GF-D8 (cell line): ENCODE measurements at places on chromosomes 3 and 15.
A peak's percentile ranks its signal among the peaks of the same experiment; 100 is the strongest.

- DNase-seq: no peak
These were observed 106.8 kb upstream of the SLC2A2 start for GRCh38 chr3:171133337-171133736.

- no peak for DNase-seq
These were observed 326.1 kb upstream of the LRRFIP2 start for GRCh38 chr3:37500518-37500917.

DNA sequence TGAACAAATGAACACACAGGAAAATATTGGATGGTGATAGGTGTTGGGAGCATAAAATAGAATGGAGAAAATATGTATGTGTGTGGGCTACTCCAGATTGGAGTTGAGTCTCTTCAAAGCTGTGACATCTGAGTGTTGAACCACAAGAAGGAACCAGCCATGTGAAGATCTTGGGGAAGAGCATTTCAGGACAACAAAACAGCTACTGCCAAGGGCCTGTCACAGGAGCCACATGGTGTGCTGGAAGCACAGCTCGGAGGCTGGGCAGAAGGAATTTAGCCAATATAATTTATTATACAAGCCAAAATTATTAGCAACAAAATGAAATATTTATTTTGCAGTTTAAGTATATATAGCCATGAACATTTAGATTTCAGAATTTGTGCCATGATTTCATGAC lies 108.3 kb upstream of the FGF7 start:
- DNase-seq: no peak

DNA sequence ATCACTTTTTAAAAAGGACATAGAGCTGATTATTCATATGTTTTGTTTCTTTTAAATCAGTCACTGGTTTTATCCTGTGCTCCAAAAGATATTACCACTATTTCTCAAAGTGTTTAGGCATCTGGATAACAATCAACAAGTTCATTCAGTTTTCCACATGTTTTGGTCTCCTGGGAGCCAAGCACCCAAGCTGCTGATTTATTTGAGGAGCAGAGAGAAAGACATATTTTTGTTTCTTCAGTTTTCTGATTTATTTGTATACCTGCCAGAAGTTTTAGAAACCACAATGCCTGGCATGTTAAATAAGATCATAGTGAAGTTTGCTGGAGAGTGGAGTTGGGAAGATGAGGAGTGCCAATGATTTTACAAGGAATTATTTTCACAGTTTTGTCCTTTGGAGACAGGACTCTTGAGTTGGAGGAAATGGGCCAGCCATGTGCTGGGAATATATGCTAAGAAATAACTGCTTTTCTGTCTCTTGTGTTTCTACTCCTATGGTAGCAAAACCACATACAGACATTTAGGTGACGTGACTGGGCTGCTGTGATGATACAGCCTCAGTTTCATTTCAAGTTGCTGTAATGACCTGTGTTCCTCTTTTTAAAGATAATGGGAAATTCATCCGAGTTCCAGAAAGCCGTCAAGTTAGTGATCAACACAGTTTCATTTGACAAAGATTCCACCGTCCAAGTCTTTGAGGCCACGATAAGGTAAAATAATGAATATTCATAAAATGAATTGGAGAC lies 11.7 kb downstream of the EDEM1 start:
- no peak for DNase-seq

DNA sequence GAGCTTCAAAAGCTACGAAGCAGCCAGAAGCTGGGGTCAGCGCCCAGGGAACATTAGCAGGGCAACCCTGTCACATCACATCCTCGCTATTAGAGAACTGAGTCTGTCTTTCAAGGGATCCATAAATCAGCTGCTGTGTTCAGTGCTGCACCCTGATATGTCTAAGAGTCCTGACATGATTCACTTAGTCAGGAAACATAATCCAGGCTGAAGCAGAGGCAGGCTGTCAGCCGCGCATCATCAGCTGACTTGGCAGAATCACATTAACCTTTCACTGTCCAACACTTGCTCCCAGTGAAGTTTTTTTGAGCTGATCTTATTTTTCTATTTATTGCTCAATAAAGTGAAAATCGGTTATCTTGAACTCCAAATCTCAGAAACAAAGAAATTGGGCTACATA lies 23.5 kb downstream of the MYH15 start:
- no peak for DNase-seq

DNA sequence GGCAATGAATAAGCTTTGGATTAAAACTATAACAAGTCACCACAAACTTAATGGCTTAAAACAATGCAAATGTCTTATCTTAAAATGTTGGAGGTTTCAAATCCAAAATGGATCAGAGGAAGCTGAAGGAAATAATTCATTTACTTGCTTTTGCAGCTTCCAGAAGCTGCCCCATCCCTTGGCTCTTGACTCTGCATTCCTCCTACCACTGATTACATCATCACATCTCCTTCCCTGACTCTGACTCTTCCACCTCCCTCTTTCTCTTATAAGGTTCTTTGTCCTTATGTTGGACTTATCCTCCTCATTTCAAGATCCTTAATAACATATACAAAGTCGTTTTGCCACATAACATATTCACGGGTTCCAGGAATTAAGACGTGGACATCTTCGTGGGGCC lies 982.8 kb upstream of the ROBO1 start:
- no peak for DNase-seq

- DNase-seq: no peak
These were observed 233.1 kb downstream of the EBLN2 start for GRCh38 chr3:73294537-73294936.

GRCh38 chr15:89099968-89100367 lies 11.7 kb downstream of the ABHD2 start:
- no peak for DNase-seq

DNA sequence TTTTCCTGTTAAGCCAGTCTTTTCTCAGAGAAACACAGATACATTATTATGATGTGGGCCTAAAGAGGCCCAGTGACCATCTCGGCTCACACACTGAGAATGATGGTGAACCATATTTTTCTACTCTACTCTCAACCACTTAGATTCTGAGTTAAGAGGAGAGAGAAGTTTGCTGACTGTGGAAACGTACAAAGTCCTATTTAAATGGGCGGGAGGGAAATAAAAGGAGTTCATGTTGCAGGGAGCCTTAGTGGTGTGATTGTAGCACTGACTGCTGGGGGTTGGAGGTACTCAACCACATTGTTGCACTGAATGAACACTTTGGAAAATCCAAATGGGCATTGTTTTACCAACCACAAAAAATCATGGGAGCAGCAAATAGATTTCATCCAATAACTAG lies 51.0 kb downstream of the ATP8B4 start:
- no peak for DNase-seq

GRCh38 chr3:123084738-123085237 lies 18.0 kb downstream of the PDIA5 start:
- no peak for DNase-seq

DNA sequence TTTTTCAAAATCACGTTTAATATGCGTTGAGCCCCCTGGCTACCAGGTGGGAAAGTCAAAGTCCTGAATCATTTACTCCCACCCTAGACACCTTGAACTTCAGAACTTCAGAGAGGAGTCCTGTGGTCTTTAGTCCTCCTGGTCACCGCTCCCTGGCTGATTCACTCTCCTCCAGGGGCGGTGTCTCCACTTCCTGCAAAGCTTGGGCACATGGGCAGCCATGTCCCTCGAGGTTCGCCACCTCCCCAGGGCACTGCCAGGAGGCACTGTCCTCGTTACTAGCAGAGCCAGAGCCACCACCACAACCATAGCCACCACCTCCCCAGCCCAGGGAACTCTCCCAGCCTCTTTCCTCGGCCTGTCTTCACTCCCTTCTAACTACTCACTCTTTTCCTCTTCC lies 31.0 kb downstream of the LOXL1 start:
- DNase-seq: no peak

GRCh38 chr3:122103821-122104514 lies 48.8 kb downstream of the CD86 start:
- no peak for DNase-seq

DNA sequence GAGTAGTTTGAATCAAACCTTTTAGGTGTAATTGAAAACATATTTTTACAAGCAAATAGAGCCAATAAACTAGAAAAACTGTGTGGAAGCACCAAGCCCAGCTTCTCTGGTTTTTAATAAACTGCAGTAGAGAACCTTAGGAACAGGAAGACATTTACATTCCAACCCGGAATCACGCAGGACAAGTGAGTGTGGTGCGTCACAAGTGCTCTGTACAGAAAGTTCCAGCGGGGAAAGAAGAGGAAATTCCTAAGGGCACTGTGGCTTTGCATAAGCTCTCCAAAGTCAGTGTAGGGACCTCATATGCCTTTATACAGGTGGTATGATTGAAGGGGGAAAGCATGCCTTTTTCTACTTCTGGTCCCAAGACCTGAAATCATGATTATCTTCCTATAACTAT lies 21.6 kb downstream of the COL8A1 start:
- no peak for DNase-seq

DNA sequence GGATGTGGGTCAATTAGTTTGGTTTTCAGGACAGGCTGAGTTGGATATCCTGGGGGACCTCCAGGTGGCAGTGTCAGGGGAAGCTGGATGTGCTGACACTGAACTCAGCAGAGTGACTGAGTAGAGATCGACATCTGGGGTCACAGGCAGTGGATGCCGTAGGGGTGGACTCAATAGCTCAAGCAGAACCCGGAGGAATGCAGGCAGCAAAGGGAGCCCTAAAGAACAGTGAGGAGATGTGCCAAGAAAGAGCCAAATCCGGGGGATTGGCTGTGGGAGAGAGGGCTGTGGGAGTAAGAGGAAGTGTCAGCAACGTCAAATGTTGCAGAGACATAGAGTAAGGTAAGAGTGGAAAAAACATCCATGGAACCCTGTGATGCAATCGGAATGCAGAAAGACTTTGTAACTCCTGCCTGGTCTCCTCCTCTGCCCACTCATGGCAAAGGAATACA lies 11.6 kb downstream of the CCR5AS start:
- DNase-seq: peak; percentile 76

DNA sequence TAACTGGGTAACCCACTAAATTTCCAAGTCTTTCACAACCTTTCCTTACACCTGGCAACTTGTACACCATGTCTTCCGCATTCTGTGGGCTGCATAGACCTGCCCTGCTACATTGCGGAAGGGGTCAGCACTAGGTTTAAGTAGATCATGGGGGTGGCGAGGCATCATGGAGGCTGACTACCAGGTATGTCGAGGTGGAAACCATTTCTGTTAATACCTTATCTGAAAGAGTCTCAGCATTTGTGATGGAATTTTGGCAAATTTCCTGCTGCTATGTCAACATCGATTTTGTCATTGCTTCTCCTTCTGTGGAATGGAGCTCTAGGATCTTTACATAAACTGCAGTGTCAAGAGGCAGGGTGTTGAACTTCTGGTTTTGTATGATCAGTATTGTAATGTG lies 187.2 kb downstream of the GHSR start:
- no peak for DNase-seq

- no peak for DNase-seq
These were observed 106.6 kb downstream of the PIK3R4 start for GRCh38 chr3:130640027-130640426.

GRCh38 chr3:129822679-129823078 lies 70.8 kb downstream of the TMCC1 start:
- peak; percentile 18 for DNase-seq

GRCh38 chr3:56923526-56924224 lies 121.9 kb upstream of the ARHGEF3 start:
- peak; percentile 23 for DNase-seq

DNA sequence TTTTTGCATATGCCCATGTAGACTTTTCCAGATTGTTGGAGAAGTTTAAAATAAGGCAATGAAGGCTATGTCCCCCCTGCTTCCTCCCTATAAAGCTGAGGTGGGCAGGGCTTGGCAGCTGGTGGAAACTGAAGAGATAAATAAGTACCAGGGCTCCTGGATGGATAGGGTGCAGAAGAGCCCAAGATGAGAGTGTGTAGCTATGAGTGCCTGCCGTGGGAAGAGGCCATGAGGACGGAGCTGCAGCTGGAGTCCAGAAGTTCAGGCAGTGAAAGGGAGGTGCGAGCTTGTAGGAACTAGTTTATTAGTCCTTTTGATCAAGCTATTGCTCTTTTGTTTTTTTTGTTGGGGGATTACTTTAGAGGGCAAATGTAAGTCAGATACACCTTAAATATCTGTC lies 52.4 kb downstream of the PHLDB2 start:
- no peak for DNase-seq

DNA sequence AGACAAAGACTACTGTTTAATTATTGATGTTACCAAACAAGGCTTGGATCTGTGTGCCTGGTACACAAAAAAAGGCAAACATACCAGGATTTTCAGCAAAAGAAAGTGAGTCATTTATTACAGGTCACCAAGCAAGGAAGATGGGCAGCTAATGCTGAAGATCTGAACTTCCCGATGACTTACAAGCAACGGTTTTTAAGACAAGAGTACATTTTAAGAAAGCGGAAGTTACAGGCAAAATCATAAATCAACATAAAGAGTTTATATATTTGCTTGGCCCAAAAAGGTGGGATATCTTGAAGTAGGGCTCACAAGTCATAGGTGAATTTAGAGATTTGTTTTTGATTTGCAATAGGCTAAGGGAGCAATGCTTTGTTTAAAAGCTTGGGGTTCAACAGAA lies 125.4 kb upstream of the SPATA16 start:
- no peak for DNase-seq

DNA sequence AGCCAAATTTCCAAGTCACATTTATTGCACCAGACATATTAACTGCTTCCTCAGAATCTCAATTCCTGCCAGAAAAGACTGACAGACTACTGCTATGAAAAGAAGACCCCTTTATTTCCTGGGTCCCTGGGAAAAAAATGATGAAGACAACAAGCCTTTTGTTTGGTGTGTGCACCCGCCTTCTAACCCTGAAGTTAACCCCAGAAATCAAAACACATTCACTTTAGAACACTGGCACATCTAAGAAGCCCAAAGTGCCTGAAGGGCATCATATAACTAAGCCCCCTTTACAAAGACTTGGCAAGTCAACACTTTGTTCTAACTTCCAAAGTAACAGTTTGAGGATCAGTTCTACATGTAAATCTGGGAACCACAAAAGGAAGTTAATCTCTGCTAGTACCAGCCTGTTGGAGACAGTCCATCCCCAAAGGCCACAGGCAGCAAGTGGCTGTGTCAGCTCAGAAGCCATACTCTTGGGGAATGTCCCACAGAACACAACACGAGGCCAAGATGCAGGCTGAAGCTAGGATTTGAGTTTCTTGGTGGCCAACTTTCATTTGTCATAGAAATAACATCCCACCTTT lies 16.3 kb upstream of the ATP1B3 start:
- DNase-seq: no peak
